ENCODE measurements at places on chromosomes 7 and 10. TPM values are rescaled to one million over a fixed set of nuclear protein-coding genes. Genes with fewer than 3 reads are reported as not detected.

GRCh38 chr10:55223352-55223751 lies 422.3 kb upstream of the PCDH15 start:
- DNase-seq, result no peak

- no peak for DNase-seq
These were observed 23.9 kb downstream of the ST7 start for GRCh38 chr7:116977172-116977571.

The CYP3A5 gene
- total RNA-seq, result 13.5 TPM

- no peak for DNase-seq
These were observed 40.5 kb upstream of the ACSL5 start for GRCh38 chr10:112333452-112333851.

The TMEM254 gene
- 21.1 TPM for total RNA-seq

The ADIRF gene
- 357 TPM for total RNA-seq

DNA sequence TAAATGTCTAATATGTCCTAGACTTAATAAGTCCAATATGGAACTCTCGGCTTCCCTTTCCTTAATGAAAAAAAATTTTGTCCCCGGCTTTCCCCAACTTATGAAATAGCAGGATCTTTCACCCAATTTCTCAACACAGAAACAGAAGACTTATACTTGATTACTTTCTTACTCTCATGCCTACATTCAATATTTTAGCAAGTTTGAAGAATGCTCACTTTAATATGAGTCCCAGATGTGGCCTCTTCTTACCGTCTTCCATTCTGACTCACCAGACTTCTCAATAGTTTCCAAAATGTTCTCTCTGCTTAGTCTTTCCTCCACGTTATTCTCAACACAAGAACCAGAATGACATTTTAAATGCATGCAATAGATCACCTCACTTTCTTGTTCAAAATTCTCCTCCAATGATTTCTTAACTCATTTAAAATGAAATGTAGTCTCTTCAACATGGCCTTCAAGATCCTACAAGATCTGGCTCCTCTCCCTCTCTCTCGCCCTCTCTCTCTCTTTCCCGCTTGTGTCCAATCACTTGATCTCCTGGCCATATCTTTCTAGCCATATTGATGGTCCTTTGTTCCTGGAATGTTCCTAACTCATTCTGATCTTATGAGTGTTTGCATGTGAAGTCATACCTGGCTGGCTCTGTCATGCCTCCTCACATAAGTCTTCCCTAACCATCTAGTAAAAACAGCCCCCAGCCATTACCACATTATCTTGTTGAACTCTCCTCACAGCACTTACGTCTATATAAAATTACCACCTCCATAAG lies 119.7 kb upstream of the FAM3C start:
- no peak for DNase-seq

DNA sequence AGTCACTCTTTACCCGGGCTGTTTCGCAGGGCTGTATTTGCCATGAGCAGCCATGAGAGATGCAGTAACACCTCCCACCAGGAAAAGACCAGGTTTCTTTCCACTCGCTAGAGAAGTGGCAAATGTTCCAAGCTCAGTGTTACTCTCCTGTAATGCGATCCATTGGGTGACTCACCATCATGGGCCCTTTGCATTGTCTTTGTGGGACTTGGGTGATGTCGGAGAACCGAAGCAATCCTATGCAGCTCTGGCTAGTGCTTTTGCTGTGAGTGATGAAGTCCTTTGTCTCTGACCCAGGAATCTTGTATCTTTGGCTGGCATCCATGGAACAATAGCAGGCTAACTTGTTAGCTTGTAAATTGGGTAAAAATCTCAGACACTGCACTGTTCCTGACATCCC lies 40.0 kb downstream of the GHRHR start:
- no peak for DNase-seq

DNA sequence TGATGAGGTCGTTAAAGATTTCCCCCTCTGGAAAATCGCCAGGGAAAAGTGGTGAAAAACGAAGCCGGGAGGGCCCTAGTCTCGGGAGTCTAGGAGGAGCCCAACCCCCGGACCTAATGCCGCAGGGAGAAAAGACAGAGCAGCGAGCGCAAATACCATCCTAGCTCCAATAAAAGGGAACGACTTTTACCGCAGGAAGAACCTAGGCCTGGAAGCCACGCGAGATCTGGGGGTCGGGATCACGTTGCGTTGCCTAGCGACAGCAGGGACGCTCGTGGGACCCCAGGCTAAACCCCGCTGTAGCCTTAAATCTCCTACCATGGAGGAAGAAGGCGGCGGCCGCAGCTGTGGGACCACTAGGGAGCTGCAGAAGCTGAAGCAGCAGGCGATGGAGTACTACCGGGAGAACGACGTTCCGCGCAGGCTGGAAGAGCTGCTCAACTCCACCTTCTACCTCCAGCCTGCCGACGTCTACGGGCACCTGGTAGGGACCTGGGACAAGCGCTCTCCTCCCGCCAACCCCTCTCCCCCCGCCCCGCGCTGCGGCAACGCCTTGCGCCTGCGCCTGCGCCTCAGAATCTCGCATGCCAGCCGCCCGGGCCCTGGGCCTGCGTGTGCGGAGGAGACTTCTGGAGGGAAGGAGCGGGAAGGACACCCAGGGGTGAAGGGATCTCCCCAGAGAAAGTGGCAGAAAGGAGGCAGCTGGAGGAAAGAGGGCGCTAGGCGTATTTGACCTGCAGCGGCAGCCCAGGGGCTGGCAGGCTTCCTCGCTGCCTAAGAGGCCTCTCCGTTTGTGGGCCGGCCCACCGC lies at the start of gene ENO4:
Gene ENO4 (plus strand): TSS at position 252 of the 810 bp plus-strand sequence. CDS start 68 bp downstream, at position 320.
- peak; percentile 94 for DNase-seq

The PRKCQ gene
- total RNA-seq, result 17.5 TPM

The TMEM176B gene
- 345 TPM for total RNA-seq

DNA sequence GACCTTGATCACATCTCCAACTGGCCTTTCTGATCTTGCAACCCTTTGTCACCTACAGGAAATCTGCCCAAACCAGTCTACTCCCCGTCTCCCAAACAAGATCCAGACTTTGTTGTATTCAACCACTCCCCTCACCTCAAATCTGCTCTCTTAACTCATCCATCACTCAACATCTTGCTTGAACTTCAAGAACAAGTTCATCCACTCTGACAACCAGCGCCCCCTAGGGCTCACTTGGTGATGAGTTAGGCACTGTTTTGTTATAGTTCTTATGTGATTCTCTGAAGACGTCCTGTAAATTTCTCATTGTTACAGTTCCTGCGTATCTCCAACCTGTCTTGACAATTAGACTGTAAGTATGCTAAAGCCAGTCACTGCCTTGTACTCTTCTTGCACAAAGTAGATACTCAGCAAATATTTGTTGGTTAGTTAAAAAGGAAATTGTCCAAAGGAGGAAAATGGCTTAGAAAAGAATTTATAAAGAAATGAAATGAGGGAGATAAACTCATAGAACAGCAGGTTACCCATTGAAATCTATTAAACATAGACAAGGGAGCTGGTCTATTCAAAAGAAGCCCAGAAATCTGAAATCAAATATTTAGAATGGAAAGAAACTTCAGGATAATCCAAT lies 5.3 kb downstream of the FRMD4A start:
- DNase-seq, result peak; percentile 46

- DNase-seq, result peak; percentile 56
These were observed 19.1 kb downstream of the PDE1C start for GRCh38 chr7:32051128-32051527.

DNA sequence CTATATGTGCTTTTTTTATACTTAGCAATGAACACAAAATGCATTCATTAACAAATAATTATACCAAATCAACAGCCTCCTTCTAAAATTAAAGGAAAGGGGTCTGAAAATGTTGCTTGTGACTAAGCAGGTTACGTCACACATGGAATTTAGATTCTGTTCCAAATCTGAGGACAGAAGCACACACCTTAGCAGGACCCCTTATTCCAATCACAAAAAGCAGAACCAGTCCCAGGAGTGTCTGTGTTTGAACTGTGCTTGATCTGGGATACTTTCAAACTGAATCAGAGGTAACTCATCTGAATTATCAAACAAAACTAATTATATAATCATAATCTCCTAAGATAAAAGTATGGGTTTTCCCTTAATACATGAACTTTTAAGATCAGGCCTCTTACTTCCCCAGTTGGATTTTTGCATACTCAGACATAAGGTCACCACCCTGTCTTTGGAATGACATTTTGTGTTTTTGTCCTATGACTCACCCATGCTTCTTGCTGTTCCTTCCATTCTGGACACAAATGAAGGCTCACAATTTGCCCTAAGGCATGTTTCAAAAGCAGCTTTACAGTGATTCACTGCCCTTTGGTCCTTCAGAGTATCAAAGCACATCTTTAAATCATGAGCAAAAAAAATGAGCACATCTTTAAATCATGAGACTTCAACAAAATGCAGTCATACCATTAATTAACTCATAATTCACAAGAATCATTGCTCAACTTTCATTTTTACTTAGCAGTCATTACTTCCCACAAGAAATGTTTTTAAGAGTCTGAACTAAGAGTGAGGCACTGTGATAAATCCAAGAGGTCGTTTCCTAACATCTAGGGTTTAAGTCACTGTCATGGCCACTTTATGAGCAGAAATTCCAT lies 35.5 kb downstream of the SEMA3C start:
- DNase-seq, result no peak

- DNase-seq, result peak; percentile 35
These were observed 9.1 kb upstream of the TMEM236 start for GRCh38 chr10:17742918-17743317.

- no peak for DNase-seq
These were observed 52.9 kb downstream of the AP3M1 start for GRCh38 chr10:74097776-74098175.

DNA sequence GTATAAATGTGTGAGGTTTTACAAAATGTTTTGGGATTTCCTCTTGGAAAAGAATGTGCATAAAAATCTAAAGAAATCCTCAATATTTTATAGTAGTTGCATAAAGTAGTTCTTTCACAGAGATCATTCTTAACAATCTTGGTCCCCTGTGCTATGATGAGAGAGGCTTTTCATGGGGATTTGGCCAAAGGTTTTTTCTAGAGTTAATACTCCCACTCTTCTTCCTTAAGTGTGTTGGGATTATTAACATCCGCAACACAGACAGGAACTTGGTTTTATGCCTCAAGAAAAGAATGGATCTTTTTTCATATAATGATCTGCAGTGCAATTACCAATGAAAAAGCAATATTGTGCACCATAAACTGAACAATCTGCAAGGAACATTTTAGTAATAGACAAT lies 71.5 kb downstream of the AGMO start:
- DNase-seq, result no peak

The PRRT4 gene
- total RNA-seq, result not detected

- DNase-seq, result no peak
These were observed 5.6 kb downstream of the GPR15LG start for GRCh38 chr10:84179059-84179710.

GRCh38 chr7:33093266-33093665 lies 15.9 kb downstream of the RP9 start:
- no peak for DNase-seq

The PIK3CG gene
- total RNA-seq, result 8.6 TPM

DNA sequence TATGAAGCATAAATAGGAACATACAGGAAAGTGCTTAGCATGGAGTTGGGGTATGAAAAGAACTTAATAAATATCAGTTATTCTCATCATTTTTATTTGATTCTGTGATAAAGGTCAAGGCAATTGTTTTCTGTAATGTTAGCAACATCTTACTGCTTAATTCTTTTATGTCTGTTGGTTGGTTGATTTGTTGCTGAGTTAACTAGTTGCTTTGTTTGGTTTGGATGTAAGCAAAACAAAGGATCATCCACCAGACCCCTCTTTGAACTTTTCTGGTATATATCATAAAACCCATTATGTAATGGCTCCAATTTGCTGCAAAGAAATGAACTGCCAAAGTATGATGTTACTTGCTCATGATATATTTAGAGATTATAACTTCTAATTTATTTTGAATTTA lies 44.5 kb downstream of the CH25H start:
- DNase-seq, result no peak

The ITGB1 gene
- 410 TPM for total RNA-seq

The SPDYE11 gene
- total RNA-seq, result not detected

DNA sequence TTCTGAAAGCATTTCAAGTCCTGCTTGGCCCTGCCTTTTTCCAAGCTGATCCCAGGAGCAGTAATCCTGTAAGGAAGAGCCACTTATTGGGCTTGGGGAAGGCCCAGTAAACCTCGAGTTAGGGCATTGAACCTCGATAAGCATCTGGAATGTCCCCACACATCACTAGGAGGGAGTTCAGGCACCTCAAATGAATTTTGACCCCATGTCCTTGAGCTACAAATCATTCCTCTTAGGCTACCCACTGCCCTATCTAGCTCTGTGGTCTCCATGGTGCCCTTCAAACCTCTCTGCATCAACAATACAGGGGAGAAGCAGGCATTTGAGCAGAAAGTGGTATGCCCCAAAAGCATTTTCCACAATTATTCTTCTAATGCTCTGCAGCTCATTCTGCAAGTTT lies 33.7 kb downstream of the ZNF503 start:
- DNase-seq, result peak; percentile 45

DNA sequence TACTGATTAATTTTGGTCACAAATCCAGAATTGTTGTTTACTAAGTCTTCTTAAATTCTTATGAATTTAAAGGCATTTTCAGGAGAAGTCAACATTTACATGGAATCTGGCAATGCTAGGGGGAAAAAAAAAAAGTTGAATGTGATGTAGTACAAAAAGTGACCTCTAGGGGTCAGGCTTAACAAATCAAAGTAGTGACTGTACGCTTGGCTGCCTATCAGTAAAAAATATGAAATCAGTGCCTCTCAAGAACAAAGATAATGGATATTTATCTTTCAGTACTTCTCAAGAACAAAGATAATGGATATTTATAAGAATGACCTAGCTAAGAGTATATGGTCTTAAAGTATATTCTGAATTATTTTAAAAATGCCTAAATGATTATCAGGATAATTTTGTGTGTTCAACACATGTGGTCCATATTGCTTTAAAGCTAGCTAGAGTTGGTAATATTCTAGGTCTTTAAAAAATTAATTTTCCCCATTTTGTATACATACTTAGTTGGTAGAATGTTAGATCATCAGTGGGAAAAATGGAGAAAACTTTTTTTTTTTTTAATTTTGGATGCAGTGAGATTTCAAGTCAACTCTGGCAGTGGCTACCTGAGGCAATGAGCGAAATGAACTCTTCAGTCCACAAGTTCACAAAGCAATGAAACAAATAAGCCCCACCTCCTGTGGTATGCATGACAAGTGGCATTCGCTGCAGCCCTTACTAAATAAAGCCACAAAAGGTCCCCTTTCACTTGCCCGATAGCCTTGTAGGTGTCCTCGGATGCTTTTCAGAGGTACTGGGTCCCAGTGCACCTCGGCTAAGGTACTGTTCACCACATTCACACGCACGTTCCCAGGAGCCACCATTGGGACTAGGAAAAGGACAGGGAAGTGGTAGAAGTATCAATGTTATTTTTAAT lies 51.2 kb upstream of the LAMB4 start:
- DNase-seq, result no peak

The NRCAM gene
- total RNA-seq, result 20.6 TPM

The FXYD4 gene
- 109 TPM for total RNA-seq

- DNase-seq, result no peak
These were observed 194.3 kb downstream of the CCDC3 start for GRCh38 chr10:12807096-12807755.

GRCh38 chr10:47078393-47079203 lies 167.4 kb downstream of the PTPN20 start:
- no peak for DNase-seq

The CCL24 gene
- total RNA-seq, result not detected

The AGAP4 gene
- 17.5 TPM for total RNA-seq

Data from kidney (tissue), 22 donors.